Right renal pelvis (tissue), 4 donors: ENCODE measurements at places on chromosomes 2 and 18. TPM values are rescaled to one million over a fixed set of nuclear protein-coding genes. Genes with fewer than 3 reads are reported as not detected.

The TFPI gene
- polyA plus RNA-seq = 41.9 TPM

GRCh38 chr2:54083445-54083844 is 32.0 kb upstream of the ACYP2 start:
- no peak for DNase-seq

DNA sequence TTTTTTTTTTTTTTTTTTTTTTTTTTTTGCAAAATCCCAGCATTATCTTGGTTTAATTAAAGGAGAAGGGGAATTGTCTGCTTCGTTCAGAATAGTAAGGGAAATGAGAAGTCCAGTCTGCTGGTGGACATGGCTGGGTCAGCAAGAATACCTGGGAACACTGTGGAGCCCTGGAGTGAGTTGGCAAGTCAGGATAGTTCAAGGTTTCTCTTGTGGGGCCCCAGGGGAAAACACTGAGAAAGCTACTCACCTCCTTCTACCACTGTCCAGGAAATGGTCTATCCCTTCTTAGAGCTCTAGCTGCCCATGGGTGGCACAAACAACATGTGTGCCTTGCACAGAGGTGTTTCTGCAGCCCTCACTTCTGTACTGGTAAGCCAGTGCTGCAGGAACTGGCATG is 169.1 kb upstream of the SIX2 start:
- DNase-seq = no peak

- DNase-seq = peak; percentile 36
Measured at GRCh38 chr2:163348857-163349380, 386.9 kb downstream of the FIGN start.

- DNase-seq = no peak
Measured at GRCh38 chr2:28697602-28698149, 54.0 kb upstream of the PPP1CB start.

- no peak for DNase-seq
Measured at GRCh38 chr2:160324917-160325316, 124.8 kb upstream of the ITGB6 start.

DNA sequence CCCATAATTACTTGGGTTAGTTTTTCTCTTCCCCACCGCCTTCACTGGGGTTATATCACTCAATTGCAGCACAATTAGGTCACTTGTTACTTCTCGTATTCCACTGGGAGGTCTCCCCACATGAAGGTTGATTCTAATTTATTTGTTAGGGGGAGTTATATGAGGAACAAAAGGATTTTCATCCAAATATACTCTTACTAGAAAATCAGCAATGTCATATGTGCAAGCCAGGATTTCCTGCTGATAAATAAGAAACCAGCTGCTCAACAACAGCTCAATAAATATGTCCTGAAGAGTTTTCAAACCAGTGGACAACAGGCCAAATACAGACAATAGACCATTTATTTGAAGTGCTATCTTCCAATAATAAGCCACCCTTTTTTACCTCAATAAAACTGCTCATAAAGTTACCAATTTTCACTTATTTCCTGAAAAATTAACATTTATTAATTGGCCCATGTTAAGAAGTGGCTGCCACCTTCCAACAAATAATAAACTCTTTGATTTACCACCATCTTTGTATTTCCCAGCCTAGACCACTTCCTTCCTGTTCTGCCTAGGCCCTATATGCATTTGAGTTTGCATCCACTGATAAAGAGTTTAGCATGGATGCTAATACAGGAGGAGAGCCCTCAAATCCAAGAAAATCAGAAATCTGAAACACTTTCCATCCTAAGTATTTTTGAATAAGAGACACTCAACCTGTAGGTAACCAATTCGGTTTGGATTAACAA is 184.4 kb upstream of the SLC39A10 start:
- DNase-seq = no peak

- DNase-seq = no peak
Measured at GRCh38 chr2:187165936-187166610, 282.0 kb downstream of the CALCRL start.

DNA sequence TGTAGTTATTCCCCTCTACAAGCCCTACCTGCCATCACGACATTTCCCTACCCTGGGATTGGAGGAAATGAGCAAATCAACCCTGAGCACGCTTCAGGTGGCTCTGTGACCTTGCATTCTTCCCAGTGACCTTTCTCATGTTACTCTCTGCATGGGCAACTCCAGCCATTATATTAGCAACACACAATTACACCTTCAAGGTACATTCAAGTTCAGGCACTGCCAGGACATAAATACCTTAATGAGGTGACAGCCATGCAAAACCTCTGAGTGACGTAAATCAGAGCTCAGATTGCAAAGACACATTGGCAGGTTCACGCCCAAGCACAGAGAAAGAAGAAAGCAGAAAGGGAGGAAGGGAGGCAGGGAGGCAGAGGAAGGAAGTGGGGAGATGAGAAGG is 68.7 kb upstream of the ALK start:
- peak; percentile 53 for DNase-seq

The RNF125 gene
- 3.0 TPM for polyA plus RNA-seq

DNA sequence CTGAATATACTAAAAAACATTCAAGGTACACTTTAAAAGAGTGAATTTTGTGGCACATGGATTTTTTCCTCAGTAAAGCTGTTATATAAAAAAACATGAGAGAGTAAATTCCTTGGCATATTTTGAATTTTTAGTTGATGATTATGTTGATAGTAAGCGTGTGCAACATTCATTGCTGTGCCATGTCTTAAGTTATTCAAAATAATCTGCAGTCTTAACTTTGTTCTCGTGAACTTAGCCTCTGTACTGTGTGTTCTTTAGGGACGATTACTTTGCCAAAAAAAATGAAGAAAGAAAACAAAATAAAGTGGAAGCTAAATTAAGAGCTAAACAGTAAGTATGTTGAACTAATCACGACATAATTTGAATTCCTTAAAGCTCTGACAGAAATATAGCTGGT is 9.6 kb downstream of the SSB start:
- no peak for DNase-seq

The LCT gene
- polyA plus RNA-seq = not detected

The EVA1A gene
- polyA plus RNA-seq = 13.8 TPM

GRCh38 chr2:55114082-55114481 is 63.8 kb upstream of the RTN4 start:
- DNase-seq = no peak
